Activated effector memory CD4-positive, alpha-beta T cell treated with Interleukin-2 at 50 U/mL for 16 hours (primary cell): ENCODE measurements at places on chromosomes 7 and 10.

DNA sequence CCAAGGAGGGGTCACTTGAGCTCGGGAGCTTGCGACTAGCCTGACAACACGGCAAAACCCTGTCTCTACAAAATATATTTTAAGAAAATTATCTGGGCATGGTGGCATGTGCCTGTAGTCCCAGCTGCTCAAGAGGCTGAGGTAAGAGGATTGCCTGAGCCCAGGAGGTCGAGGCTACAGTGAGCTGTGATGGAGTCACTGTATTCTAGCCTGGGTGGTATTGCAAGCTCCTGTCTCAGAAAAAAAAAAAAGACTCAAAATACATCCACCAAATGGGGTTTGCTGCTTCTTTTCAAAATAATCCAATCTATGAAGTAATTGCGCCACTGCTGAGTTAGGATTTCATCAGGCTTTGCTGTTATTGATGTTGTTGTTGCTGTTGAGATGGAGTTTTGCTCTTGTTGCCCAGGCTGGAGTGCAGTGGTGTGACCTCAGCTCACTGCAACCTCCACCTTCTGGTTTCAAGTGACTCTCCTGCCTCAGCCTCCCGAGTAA lies 11.1 kb upstream of the VIM start:
- no peak for DNase-seq

- no peak for DNase-seq
Measured at GRCh38 chr7:23895666-23896096, 185.7 kb downstream of the STK31 start.

DNA sequence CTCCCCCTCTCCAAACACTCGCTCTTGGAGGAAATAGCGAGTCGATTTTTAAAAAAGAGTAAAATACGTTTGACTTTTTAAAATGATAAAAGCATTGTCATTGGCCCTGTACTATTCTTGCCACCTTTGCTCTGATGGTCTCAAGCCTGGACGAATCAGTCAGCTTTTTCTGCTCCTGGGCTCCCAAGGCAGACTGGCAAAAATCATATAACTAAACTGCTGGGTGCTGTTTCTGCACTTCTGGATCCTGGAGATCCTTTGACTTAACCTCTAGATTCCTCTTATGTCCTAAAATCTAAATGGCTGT lies 1.8 kb downstream of the TPST1 start:
- DNase-seq, result no peak

- DNase-seq, result no peak
Measured at GRCh38 chr7:28020302-28020940, 160.2 kb downstream of the JAZF1 start.

GRCh38 chr10:576130-576465 lies 113.4 kb downstream of the DIP2C start:
- no peak for DNase-seq

- DNase-seq, result no peak
Measured at GRCh38 chr10:13067431-13067830, 32.5 kb upstream of the OPTN start.

GRCh38 chr7:155745737-155746136 lies 66.5 kb downstream of the SHH start:
- DNase-seq, result no peak

DNA sequence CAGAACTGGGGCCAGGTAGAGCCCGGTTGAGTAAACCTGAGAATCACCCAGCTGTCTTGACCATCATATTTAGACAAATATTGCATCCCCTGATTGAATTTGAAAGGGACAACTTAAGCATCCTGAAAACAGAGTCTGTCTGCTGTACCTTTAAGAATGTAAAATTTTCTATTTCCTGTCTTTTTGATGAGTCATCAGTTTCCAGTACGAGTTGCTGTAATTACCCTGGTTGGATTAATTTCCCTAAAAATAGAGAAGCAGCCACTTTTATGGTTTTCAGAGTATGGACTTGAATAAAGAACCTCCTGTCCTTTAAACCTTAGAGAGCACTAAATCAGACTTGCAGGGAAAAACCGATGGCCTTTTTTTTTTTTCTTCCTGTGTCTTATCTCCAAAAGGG lies 164.6 kb upstream of the SH2B2 start:
- DNase-seq, result no peak

DNA sequence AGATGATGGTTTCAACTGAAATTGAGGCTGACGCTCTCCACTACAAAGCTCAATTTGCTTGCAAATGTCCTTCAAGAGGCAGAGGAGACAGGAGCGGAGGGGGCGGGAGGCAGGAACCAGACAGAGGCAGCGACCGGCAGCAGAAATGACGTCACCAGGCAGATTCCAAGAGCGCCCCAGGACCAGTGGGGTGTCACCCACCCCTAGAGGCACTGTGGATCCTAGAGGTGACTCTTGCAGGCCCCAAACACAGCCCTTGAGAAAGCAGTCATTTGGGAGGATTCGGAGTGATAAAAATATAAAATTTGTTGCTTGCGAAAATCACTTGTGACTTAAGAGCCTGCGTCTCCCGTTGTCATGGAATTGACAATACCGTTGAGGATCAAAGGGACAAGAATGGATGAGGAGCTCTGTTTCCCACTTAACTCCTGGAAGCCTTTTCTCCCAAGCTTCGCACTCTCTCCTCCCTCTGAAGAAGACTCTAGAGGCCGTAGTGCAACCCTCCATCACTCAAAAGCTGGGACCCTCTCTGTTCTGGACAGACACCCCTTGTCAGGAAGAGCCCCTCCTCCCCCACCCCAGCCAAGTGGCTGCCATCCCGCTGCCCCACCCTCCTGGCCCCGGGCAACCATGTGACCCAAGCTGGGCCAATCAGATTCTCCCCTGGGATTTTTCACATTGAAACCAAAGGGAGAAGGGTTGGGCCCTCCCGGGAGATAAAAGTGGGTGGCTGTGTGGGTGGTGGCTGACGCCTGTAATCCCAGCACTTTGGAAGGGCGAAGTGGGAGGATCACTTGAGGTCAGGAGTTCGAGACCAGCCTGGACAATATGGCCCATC lies 16.3 kb upstream of the SLC29A4 start:
- DNase-seq, result no peak

DNA sequence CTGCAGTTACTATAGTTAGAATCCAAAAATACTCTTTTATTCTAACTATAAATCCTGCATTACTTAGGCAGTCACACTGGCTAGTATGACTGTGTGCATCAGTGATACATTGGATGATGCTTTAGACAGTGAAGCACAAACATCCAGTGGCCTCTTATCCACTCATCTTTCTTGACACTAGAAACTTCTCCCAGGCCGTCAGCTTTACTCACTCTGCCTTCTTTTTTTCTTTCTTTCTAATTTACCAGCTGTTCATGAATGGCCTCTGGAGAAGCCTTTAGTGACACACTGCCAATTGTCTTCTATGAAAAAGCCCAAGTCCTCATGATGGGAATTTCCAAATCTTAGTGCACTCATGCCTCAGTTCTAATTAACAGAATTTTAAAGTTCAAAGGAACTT lies 26.2 kb upstream of the C10orf90 start:
- no peak for DNase-seq

GRCh38 chr7:117269417-117269816 lies 53.4 kb downstream of the WNT2 start:
- DNase-seq, result no peak

DNA sequence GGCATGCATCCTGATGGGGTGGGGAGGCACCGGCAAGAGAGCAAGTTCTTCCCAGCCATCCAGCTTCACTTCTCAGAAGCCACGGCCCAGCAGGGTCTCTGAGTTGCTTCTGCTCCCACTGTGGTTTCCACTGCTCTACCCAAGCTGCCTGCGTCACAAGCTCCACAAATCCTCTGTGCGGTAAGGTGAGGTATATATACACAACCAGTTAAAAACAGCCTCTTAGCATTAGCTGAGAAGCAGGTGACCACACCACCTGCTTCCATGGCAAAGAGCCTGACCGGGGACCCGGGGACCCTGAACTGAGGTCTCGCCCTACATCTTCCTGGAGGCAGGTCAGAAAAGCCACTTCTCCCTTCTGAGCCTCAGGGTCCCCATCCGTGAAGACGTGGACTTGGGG lies 46.9 kb upstream of the NPFFR1 start:
- DNase-seq, result no peak

- DNase-seq, result no peak
Measured at GRCh38 chr7:14170872-14171271, 181.4 kb upstream of the ETV1 start.

DNA sequence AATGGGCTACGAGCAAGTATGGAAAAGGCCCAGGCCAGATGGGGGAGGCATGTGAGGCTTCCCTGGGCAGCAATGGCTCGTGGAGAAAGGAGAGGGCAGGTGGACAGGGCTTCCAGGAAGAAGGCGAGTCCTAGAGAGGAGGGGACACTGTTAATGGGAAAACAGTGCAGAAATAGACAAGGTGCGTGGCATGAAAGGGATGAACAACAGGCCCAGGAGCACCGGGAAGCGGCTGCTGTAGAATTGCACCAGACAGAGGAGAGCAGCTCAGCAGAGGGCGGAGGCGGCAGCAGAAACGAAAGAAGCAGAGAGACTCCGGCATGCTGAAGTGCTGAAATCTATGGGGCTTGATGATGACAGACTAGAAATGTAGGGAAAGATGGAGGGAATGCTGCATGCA lies 102.1 kb downstream of the PIP4K2A start:
- no peak for DNase-seq

- DNase-seq, result no peak
Measured at GRCh38 chr10:79352035-79352877, 5.0 kb downstream of the PPIF start.

GRCh38 chr10:1299041-1299726 lies 243.0 kb downstream of the WDR37 start:
- DNase-seq, result no peak

DNA sequence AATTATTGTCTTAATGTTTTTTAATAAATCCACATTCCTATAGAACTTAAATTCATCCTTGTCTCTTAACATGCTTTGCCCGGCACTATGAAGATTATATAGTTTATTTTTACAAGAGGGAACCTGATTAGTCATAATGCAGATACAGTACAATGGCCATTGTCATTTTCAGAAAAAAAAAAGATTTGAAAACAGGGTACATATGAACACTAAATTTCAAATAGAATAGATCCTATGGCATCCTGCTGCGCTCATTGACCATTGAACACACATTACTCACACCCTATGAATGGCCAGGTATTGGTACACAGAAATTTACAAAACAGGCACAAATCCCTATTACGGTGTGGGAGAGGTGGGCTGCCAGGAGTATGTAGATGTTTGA lies 2.0 kb upstream of the KLF6 start:
- DNase-seq, result no peak

- no peak for DNase-seq
Measured at GRCh38 chr7:149719050-149719899, 54.1 kb downstream of the ZNF467 start.

DNA sequence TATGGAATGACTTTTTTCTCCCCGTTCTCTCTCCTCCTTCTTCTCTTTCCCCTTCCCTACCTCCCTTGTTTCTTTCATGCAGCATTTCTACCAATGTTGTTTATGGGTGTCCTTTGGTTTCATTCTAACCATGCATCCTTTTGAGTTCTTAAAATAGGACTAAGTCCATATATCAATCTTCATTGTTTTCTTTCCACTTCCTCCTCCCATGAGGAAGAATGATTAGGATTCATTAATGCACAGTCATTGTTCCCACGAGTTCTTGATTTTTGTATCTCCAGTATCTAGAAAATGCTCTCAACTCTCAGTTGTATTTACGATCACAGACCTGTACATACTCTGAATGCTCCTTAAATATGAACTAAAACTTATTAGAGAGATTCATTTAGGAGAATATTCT lies 153.3 kb downstream of the LRRC4 start:
- DNase-seq, result no peak

DNA sequence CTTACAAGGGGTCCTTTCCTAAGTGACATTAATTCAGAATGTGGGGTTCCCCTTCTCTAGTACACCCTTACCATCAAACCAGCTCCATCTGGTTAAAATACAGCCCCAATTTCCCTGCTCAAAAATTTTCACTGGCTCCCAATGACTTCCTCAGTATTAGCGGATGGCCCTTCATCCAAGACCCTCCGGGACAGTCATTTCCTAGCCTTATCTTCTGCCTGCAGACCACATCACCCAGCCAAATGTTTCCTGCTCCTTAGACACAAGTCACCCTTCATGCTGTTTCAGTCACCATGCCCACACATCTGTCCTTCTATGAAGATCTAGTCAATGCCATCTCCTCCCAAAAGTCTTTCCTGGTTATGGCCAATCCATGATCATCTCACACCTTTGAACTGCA lies 45.2 kb downstream of the PARD3 start:
- no peak for DNase-seq

GRCh38 chr10:48993627-48994026 lies 54.0 kb upstream of the LRRC18 start:
- no peak for DNase-seq

DNA sequence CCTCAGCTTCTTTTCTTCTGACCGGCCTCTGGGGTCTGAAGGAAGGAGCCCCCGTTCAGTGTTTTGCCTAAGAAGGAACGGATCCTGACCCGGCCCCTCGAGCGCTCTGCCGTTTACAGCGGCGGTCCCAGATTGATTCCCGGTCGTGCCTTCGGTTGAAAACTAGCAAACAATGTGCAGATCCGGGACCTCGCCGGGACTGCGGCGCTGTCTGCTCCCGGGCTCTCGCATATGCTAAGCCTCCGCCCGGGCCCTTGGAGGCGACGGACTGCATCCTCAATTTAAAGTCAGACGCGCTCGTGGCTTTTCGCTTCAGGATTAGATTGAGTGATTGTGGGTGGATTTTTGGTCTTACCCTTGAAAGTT lies 559 bp downstream of the DBF4 start:
- DNase-seq, result peak; percentile 37

GRCh38 chr7:22338411-22338810 lies 18.5 kb downstream of the RAPGEF5 start:
- DNase-seq, result no peak

DNA sequence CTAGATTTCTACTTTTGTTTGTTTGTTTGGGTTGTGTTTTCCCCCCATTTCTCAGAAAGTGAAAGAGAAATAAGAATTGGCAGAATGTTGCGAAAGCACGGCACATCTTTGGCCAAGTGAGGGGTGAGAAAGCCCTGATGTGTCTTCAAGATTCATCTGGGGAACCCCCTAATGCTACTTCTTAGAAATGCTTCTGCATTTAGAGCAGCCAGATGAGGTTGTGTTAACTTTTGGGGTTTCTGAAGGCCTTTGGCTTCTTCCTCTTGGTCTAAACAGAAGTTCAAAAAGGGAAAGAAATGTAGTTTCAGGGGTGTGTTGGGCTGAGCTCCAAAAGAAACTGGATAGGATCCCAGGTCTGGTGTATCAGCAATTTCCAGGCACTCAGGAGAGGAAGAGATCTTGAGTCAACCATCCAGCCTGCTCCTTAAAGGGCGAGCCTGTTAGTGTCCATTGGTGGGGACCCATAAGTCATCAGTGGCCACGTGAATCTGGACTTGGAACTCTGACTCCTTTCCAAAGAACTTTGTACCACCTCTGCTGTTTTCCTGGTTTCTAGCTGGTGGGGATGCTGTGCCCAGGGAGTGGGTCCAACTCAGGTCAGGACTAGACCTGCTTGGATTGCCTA lies 6.5 kb downstream of the DUSP5 start:
- peak; percentile 40 for DNase-seq
